ENCODE measurements at places on chromosomes 1 and 21.

DNA sequence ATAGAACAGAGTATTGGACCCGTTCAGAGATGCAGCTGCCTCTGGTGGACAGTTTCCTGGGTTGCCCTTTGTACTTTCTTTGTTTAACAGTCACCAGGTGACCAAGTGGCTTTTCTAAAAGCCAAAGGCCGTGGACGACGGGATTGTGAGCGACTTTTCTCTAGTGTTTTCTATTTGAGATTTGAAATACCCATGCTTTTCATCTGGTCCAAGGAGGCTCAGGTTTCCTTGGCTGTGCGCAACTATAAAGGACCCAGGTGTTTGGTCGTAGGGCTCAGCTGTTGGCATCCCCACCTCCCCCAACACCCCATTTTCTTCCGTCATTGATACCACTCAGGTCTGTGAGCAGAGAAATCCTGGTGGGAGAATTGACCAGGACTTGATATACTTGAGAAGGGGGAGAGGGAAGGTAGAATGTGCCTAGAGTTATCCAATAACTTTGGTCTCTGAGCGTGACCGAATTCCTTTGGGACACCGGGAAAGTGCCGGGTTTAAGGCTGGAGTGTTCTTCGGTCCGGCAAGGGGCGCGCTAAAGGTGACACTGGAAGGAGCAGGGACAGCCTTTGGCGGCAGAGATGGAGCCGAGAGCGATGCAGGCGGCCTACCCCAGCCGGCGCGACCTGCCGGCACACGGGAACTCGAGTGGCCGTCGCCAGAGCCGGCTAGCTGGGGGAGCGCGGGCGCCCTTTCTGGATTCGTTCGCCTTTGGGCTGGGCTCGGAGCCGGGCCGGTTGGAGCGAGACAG is 83.4 kb upstream of the BMP8A start:
- no peak for DNase-seq

DNA sequence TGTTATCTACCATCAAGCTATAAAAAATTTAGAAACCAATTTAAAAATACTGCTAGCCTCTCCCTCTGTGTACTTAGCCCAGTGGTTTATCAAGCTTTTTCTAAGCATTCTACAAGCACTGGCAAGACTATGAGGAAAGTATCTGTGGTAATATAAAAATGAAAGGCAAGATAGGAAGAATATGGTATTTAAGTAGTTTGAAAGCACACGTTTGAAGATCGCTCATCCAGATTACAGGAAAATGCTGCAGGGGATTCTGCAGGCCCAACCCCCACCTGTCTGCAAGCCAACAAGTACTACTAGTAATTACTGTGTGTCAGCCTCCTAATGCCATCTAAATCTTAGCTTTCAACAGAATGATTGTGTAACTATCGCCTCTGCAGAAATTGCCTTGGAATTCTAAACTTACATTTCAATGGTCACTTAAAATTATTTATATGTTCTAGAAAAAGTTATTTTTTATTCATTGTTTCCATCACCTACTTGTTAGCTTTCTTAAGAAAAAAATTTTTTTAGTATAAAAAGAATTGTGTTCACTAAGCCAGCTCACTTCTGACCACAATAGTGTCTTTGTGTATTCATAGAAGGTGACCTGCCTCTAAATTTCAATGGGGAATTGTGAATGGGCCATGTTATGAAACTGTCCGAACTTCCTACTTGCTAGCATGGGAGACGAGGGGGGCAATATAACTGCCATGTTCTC is 8.5 kb downstream of the ERRFI1 start:
- no peak for DNase-seq

- DNase-seq, result no peak
These were observed 34.4 kb downstream of the C21orf91 start for GRCh38 chr21:17784604-17785402.

- DNase-seq, result no peak
These were observed 22.1 kb upstream of the SH3D21 start for GRCh38 chr1:36284061-36284460.

DNA sequence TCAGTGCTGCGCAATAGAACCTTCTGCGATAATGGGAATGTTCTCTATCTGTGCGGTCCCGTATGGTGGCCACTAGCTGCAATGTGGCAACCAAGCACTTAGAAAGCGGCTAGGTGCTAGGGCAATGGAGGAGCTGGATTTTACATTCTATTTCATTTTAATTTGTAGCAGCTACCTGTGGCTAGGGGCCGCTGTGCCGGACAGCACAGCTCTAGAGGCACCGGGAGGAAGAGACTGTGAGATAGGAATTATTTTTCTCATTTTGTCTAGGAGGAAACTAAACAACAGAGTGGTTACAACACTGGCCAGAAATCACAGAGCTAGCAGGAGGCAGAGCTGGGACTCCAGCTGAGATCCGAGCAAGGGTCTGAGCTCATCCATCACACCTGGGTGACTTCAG is 130.6 kb upstream of the CD34 start:
- DNase-seq, result no peak

DNA sequence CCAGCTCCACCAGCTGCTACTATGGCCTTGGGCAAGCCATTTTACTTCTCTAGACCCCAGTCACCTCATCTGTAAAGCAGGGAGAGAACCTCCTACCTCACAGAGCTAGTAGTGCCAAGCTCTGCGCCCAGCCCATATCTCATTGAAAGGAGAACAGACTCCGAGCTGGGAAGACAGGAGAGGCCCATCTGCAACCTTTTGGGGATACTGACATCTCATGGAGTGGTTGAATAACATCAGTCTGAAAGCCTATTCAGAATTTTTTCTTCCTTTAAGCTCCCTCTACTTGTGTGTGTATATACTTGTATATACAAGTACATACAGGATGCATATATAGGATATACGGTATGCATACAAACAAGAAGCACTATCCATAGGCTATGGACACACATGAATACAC is 279.5 kb upstream of the POU3F1 start:
- DNase-seq, result no peak

DNA sequence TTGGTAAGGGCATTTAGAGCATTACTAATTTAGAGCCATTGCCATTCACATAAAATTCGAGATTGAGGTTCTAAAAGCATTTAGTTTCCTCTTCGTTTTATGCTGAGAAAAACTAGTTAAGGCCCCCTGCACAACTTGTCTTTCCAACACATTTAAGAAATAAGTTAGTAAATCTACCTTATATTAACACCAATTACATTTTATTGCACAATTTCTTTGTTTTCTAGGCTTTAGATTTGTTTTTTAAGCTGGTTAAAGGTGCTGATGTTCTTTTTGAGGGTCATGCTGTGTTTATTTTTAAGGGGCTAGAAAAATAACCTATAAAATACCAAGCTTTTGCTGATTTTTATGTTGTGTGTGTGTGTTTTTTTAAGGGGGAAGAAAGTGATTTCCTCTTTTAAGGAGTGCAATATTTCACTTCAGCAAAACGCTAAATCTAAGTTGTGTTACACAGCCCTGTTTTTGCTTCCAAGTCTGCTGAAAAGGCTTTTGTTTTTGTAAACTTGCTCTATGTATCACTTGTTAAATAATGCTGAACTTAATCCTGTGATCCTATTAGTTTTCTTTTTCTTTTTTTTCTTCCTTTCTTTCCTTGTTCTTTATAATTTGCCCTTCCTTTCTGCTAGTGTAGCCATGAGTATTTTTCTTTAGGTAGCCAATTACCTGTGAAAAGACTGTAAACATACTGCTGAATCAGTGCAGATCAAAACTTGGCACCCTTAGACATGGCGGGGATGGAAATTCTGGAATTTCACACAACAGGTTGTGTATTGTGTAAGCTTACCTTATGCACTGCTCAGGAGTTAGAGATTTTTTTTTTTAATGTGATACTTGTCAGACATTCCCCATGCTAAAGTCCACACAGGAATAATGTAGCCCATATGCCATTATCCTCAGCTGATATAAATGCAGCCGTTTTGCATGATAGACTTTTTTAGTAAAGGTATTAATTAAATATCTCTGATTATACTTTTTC is 1.5 kb downstream of the CEPT1 start:
- no peak for DNase-seq

DNA sequence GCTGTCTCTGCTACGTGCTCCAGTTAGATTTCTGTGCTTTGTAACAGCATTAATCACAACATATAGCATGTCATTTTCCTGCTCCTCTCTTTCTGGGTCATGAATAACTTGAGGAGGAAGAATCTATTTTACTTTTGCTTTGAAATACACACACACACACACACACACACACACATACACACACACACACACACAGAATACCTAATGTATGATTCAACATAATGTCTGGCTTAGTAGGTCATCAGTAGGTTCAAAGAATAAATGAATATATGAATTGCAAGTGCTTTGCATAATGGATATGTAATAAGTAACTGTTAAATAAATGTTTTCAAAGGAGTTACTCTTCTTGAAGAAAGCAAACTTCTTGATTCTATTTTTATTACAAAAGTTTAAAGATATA is 249.0 kb downstream of the PDE4B start:
- no peak for DNase-seq

GRCh38 chr1:172446547-172446946 is 2.7 kb upstream of the PIGC start:
- DNase-seq, result no peak

- no peak for DNase-seq
These were observed 8.7 kb upstream of the ZNF691 start for GRCh38 chr1:42837709-42838108.

DNA sequence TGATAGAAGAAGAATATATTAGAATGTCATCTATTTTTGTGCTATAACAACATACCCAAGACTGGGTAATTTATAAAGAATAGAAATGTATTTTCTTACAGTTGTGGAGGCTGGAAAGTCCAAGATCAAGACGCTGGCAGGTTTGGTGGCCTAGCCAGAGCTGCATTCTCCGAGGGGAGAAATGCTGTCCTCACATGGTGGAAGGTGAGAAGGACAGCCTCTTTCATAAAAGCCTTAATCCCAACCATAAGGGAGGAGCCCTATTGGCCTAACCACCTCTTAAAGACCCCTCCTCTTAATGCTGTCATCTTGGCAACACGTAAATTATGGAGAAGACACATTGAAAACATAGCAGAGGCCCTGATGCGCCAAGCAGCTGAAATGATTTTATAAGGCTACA is 60.1 kb upstream of the KAZN start:
- no peak for DNase-seq

- DNase-seq, result no peak
These were observed 40.2 kb downstream of the GFI1 start for GRCh38 chr1:92446546-92446945.

DNA sequence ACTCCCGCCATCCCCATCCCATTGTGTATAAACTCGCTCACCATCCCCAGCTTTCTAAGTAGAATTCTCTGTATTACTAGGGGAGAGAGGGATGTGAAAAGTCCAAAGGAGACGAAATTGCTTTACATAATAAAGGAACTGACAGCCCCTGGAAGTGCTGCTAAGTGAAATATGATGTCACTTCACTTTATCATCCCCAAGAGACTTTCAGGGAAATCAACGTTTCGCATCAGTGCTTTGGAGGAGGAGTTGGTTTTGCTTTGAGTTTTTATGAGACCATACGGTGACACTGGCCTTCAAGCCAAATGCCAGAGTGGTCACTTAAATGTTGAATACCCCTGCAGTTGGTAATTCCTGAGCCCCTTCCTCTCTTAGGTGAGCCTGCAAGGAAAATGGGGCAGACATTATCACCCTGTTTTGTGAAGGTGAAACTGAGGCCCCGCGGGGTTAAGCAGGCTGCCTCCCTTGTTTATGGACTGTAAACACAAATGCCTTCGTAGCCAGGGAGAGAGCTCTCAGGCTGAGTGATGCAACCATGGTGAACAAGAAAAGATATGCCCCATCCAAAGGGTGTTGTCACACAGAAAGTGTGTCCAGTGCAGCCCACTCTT is 58.4 kb upstream of the KAZN start:
- no peak for DNase-seq

- DNase-seq, result no peak
These were observed 38.1 kb downstream of the HSD3B2 start for GRCh38 chr1:119453021-119453420.

DNA sequence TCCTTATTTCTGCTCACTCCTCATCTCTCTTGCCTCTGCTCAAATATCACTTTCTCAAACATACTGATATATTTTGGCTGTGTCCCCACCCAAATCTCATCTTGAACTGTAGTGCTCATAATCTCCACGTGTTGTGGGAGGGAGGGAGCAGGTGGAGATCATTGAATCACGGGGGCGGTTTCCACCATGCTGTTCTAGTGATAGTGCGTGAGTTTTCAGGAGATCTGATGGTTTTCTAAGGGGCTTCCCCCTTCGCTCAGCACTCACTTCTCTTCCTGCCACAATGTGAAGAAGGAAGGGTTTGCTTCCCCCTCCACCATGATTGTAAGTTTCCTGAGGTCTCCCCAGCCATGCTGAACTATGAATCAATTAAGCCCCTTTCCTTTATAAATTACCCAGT is 26.6 kb downstream of the ZBTB8OS start:
- no peak for DNase-seq

DNA sequence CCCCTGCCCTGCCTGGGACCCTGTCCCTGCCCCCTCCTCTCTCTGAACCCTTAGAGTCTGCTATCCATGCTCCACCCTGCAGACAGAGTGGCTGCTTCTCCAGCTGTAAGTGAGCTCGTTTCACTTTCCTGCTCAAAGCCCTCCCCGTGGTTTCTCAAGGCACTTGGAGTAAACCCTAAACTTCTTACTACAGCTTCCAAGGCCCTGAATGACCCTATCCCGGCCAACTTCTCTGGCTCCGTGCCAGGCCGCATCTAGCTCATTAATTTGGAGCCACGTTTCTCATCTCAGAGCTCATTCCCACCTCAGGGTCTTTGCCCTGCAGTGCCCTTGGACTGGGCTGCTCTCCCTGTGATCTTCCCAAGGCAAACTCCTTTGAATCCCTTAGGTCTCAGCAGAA is 235.1 kb upstream of the RUNX1 start:
- DNase-seq, result no peak

Measured in caudate nucleus (tissue), 63 donors.